ENCODE measurements at places on chromosomes 4 and X.

- peak; percentile 42 for DNase-seq
Observed at GRCh38 chrX:40170830-40171512, 73.2 kb upstream of the BCOR start.

- no peak for DNase-seq
Observed at GRCh38 chrX:86078650-86079049, 31.3 kb upstream of the CHM start.

- DNase-seq: no peak
Observed at GRCh38 chrX:15334561-15334960, 762 bp downstream of the PIGA start.

GRCh38 chr4:122293374-122294365 lies 85.1 kb upstream of the ADAD1 start:
- no peak for DNase-seq

DNA sequence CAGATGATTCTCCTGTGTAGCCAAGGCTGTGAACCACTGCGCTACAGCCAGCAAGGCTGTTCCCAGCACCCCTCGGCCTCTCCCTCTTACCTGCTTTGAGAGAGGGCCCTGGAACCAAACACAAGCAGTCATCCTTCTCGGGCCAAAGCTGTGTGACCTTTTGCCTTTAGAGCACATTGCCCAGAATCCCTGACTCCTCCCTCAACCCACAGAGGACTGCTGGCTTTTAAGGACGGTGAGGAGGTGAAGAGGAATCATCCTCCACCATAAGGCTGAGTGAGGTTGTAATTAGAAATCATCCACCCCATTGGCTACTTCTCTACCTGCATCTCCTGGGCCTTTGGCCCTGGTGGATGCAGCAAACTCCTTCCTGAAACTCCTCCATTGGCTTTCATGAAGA lies 93.6 kb upstream of the PJA1 start:
- DNase-seq: no peak

DNA sequence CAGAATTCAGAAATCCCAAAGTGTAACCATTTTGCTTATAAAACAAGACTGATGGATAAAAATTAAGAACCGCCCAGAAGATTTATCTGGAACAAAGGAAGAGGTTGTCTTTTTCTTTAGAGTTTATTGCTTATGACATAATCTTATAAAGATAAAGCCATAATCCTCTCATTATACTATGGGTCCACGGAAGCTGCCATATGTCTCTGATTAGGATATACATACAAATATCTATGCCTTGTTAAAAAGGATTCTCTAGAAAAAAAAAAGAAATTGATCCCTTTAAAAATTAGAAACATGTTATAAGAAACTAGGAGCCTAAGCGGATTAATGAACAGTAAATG lies 70.5 kb downstream of the RELL1 start:
- no peak for DNase-seq

DNA sequence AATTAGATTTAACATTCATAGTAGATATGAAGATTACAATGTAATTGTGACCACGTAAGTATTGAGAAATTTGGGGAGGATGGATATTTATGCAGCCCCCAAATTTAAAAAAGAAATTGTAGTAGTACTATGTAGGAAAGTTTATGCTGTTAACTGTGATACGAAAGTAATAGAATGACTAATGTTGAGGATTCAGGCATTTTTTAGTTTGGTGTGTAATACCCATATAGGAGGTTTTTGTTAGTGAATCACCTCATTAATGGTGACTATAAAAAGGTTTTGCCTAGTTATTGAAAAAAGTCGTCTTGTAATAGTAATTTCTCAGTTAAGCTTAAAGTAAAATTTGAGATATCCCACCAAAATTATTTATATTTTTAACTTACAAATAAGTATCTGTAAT lies 67.2 kb downstream of the SMARCAD1 start:
- no peak for DNase-seq

- DNase-seq: no peak
Observed at GRCh38 chrX:9298221-9298620, 166.6 kb upstream of the TBL1X start.

- DNase-seq: no peak
Observed at GRCh38 chr4:101370663-101371210, 23.4 kb upstream of the PPP3CA start.

GRCh38 chr4:76708971-76709771 lies 188.8 kb downstream of the SOWAHB start:
- no peak for DNase-seq

DNA sequence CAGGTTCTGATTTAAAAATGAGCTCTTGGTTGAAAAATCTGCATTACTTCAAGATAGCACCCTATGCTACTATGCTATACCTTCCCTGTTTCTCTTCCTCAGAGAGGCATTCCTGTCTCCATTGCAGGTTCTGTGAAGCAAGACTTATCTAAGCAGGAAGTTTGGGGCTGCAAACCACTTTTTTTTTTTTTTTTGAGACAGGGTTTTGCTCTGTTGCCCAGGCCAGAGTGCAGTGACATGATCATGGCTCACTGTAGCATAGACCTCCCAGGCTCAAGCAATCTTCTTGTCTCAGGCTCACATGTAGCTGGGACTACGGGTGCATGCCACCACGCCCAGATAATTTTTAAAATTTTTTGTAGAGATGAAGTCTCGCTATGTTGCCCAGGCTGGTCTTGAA lies 4.0 kb upstream of the CCNG2 start:
- DNase-seq: no peak

GRCh38 chrX:49162620-49163019 lies at the start of gene MAGIX:
Gene MAGIX (plus strand): TSS chrX:49162758. CDS start chrX:49162890, 132 bp downstream.
- DNase-seq: no peak

GRCh38 chrX:119028733-119029330 lies 44.0 kb upstream of the CT47C1 start:
- no peak for DNase-seq

DNA sequence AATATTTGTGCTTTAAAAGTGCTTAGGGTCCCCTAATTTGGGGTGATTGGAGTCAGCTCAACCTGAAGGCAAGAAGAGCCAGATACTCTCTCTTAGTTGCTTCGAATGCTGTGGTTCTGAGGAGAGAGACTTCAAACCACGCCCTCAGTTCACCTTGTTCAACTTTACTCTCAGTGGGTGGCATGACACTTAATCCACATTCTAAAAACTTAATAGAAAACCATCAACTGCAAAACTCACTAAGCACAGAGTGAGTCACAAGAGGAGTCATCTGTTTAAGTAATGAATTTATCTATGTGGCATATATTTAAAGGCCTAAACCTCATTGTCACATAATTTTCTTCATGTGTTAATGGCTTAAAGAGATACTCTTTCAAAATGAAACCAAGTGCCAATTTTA lies 99.5 kb upstream of the SLC4A4 start:
- DNase-seq: no peak

DNA sequence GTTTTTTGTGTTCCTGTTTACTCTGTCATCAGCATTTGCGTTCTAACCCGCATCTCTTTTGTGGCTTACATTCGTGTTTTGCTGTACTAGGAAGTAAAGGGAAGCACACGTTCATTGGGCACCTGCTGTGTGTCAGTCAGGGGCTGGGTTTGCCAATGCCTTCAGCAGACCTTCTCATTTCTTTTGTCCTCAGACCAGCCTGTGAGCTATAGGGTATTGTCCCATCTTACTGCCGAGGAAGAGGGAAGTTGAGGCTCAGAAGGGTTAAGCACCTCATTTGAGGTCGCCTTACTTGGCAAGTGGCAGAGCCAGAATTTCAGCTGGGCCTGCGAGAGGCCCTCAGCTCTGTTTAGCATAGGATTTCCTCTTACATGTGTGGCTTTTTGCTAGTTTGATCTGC lies 8.7 kb downstream of the TBC1D14 start:
- DNase-seq: no peak

DNA sequence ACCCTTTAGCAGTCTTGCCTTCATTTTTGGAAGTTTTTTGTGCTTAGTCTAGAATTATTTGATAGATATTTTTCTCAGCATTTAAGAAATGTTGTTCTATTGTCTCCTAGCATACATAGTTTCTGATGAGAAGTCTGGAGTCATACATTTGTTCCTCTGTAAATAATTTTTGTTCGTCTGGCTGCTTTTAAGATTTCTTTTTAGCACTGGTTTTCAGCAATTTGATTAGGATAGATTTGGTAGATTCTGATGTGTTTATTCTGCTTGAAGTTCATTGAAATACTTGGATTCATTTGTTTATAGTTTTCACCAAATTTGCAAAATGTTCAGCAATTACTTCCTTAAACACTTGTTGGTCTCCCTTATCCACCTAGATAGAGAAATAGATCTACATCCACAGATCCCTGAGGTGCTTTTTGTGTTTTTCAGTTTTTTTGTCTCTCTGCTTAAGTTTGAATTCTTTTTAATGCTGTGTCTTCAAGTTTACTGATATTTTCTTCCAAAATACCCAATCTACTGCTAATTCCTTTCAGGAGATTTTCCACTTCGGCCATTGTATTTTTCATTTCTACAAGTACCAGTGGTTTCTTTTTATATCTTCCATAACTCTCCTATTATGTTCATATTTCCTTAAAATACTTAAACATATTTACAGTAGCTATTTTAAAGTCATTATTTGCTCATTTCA lies 64.9 kb downstream of the ABLIM2 start:
- no peak for DNase-seq

- no peak for DNase-seq
Observed at GRCh38 chr4:15233264-15233597, 194.6 kb upstream of the C1QTNF7 start.

DNA sequence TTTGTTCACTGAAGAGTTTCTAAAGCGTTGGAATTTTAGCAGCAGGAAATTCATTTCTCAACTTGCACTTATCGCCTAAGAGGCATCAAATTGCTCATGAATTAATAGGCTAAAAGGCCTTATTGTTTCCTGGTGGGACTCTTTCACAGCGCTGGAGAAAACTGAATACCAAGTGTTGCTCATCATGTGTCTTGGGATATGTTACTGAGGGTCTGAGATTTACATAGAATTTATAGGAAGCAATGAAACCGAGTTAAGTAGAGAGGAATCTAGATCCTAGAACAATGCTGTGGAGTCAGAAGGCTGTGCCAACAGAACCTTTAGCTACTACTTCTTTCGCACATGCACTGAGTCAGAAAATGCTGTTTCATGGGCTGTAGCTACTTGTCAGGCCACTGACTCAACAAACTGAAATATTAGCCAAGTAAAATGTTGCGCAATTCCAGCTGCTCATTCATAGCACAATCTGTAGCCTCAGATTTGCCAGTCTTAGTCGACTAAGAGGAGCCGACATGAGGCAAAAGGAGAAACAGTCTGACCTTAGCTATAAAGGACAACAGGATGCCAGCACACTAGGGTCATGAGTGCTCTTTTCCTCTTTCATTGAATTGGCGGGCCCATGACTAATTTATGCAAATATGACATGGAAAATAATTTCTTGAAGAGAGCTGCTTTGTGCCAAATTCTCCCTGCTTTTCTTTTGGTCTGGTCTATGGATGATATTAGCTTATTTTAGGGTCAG lies 35.9 kb upstream of the CXCL8 start:
- no peak for DNase-seq

DNA sequence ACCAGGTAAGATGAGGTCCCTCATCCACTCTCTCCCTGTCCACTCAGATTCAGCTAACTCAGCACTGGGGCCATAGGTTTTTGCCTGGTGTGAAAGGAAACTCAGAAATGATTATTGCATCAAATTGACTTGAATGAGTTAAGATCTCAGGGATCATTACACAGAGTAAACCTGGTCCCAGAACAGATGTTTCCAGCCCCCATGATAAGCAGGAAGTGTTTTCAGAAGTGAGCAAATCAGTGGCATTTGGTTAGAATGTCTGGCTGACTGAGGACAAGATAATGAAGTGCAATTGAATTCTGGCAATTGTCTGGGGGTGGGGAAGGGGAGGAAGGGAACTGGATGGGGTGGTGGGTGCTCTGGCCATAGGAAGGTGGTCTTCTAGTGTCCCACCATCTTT lies 108.0 kb downstream of the CHIC2 start:
- DNase-seq: no peak

DNA sequence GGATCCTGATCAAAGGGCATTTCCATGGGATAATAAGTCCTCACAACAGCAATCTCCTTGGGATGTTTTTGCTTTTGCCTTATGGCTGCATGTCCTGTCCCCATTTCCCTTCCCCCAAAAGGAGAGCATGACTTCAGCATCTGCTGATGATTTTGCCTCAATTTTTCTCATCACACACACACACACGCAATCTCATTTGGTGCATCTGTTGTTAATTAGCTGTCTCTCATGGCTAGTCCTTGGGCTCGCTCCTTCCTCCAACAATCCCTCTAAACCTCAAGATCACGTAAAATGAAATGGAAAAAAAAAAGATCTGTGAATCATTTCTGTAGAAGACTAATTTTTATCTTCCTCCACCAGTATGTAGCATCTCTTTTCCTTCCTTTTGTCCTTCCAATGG lies 153.6 kb downstream of the RBMX2 start:
- no peak for DNase-seq

DNA sequence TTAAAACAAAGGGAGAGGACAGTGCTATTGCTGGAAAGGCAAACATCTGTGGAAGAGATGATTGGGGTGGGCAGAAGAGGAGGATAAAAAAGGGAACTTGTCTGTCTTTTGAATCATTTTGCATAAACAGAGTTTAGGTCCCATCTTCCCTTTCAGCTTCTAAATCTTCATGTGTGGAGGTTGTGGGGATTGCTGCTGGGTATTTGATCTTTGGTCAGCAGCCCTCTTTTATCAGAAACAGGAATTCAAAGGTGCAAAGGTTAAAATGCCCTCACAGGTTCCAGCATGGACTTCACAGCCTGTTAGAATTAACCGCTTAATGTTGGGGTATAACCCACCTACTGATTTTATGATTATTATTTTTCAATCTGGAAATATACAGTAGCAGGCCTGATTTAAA lies 39.5 kb upstream of the TMEM154 start:
- DNase-seq: no peak

- DNase-seq: no peak
Observed at GRCh38 chr4:57098941-57099340, 11.2 kb downstream of the IGFBP7 start.

- DNase-seq: no peak
Observed at GRCh38 chr4:18025288-18025687, 3.7 kb upstream of the LCORL start.

GRCh38 chr4:90112715-90113114 lies 14.5 kb upstream of the CCSER1 start:
- no peak for DNase-seq

DNA sequence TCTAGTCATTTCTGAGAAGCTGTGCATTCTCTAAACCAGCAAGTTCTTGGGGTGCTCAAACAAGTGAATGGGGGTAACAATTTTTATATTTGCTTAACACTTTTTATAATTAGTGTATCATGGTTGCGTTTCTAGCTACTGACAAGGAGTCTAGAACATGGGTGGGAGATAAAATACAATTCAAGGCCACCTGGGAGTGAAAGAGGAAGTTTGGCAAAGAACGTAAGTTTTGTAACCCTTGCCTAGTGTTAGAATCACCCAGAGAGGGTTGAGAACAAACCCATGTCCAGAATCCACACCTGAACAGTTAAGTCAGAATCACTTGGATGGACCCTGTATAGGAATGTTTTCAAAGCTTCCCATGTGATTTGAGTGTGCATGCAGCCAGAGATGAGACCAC lies 92.7 kb downstream of the AFF2 start:
- no peak for DNase-seq

GRCh38 chrX:10176121-10177003 lies 19.6 kb downstream of the CLCN4 start:
- no peak for DNase-seq

GRCh38 chr4:26858947-26859401 lies 1.7 kb upstream of the STIM2 start:
- DNase-seq: no peak

Data from nephron progenitor cell (in vitro differentiated cells).